Caki2 (cell line): ENCODE measurements at places on chromosomes 4 and X. TPM values are rescaled to one million over a fixed set of nuclear protein-coding genes. Genes with fewer than 3 reads are reported as not detected.

SHOX gene
- total RNA-seq = not detected in 2 replicates

NR3C2 gene
- total RNA-seq = 0.91 and 1.1 TPM in 2 replicates

GSX2 gene
- not detected in 2 replicates for total RNA-seq

TEX13C gene
- not detected in 2 replicates for total RNA-seq

HNRNPH2 gene
- total RNA-seq = 22.1 and 26.8 TPM in 2 replicates

NOX1 gene
- total RNA-seq = not detected in 2 replicates

S100P gene
- total RNA-seq = not detected in 2 replicates
